ENCODE measurements at places on chromosomes 11 and 22.

- no peak for DNase-seq
Measured at GRCh38 chr22:23534201-23534850, 45.8 kb downstream of the IGLL1 start.

DNA sequence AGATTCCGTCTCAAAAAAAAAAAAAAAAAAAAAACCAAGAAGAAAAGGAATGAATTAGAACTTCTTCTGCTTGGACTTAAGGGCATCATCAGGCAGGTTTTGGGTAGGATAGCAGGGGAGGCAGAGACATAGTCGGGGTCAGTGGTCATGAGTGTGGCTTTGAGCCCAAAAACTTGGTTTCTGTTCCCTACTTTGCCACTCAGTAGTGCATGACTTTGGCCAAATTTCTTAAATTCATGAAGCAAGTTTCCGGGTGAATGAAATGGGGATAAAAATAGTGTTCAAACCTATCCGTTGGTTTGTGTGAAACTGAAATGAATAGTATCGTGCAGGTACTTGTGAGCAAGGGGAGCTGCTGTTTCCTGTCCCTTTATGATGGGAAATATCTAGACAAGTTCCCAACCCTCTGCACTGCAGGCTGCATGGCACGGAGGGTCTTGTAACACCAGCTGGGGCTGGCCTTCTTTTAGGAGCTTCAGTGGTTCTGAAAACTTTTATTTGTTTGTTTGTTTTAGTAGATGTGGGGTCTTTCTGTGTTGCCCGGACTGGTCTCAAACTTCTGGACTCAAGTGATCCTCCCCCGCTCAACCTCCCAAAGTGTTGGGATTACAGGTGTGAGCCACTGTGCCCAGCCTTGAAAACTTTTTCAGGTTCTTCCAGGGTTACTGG is 18.4 kb downstream of the NEAT1 start:
- DNase-seq, result peak; percentile 22

GRCh38 chr11:27058456-27058855 is 17.8 kb downstream of the BBOX1 start:
- DNase-seq, result no peak

DNA sequence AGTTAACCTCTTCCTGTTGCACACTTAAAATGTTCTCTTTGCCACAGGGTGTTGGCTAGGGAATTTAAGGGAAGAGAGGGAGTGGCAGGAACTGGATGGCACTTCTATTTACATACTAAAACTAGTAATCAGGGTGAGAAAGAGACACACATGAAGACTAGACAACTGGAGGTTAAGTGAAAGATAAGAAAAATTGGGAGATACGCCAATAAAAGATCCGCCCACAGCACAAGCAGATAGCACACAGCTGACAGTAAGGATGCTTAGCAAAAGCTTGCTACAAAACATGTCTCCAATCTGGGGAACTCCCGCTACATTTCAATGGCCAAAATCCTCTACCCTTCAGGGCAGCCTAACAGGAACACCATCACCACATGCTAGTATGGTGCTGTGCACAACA is 12.8 kb downstream of the CPSF7 start:
- no peak for DNase-seq

GRCh38 chr11:40421208-40421981 is 1038.1 kb downstream of the LRRC4C start:
- no peak for DNase-seq

DNA sequence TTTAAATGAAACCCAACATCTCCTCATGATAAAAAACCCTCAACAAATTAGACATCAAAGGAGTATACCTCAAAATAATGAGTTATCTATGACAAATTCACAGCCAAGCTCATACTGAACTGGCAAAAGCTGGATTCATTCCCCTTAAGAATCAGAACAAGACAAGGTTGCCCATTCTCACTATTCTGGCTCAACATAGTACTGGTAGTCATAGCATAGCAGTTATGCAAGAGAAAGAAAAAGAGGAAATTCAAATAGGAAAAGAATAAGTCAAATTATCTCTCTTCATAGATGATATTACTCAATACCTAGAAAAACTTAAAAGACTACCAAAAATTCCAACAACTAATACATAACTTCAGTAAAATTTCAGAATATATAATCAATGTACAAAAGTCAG is 29.4 kb upstream of the XKR3 start:
- DNase-seq, result no peak

- no peak for DNase-seq
Measured at GRCh38 chr11:82174610-82175009, 559.1 kb downstream of the FAM181B start.

Measured in stimulated activated CD8-positive, alpha-beta memory T cell treated with anti-CD3 and anti-CD28 coated beads, Interleukin-4, amount 100 ng/mL, for 48 hours (primary cell).